Neural progenitor cell (in vitro differentiated cells): ENCODE measurements at places on chromosomes 1 and 21.
A peak's percentile ranks its signal among the peaks of the same experiment; 100 is the strongest.

- no peak for DNase-seq
Measured at GRCh38 chr21:40595806-40596205, 251.2 kb downstream of the DSCAM start.

- peak; percentile 32 for DNase-seq
Measured at GRCh38 chr1:237901299-237901934, 10.7 kb upstream of the ZP4 start.

DNA sequence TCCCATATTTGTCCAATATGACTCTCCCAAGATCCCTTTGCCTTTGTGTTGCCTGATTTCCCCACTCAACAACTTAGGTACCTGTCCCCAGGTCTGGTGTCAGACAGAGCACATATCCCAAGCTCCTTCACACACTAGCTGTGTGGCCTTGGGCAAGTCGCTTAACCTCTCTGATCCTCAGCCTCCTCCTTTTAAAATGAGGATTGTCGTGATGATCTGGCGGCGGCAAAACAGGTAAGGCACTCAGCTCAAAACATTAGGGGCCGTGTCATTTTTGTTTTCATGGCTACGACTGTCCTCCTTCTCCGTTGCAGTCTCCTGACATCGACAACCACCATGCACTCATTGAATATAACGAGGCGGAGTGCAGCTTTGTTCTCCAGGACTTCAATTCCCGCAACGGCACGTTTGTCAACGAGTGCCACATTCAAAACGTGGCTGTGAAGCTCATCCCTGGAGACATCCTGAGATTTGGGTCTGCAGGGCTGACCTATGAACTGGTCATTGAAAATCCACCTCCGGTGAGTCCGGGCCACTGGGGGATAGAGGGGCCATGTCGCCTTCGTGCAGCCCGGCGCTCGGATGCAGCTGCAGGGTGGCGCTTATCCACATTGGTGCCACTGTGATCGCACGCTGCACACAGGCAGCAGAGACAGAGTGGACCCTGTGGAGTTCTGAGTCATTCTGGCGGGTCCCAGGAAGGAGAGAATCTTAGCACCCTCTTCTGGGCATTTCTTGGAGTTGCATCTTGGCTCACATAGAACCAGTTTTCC is 25.2 kb downstream of the FHAD1 start:
- peak; percentile 90 for DNase-seq

- no peak for DNase-seq
Measured at GRCh38 chr1:222886878-222887351, 72.1 kb downstream of the DISP1 start.
